ENCODE measurements at places on chromosomes 1 and 21. TPM values are rescaled to one million over a fixed set of nuclear protein-coding genes. Genes with fewer than 3 reads are reported as not detected.

The PMF1 gene
- total RNA-seq: 40.5 TPM

DNA sequence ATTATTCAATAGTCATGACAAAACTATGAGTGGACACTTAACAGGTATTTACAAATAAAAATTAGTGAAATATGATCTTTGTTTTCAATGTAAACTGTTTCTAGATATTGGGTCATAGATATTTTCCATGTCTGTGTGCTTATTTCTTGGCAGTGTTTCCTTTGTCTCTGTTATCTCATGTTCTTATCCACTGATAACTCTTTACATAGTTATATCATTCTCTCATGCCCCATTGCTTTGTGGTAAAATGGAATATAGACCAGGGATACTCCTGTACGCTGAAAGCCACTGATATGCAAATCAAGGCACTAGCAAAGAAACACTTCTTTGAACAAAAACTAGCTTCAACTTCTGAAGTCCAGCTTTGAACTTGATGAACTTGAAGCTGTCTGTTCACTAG lies 113.1 kb downstream of the ITSN1 start:
- DNase-seq: no peak

DNA sequence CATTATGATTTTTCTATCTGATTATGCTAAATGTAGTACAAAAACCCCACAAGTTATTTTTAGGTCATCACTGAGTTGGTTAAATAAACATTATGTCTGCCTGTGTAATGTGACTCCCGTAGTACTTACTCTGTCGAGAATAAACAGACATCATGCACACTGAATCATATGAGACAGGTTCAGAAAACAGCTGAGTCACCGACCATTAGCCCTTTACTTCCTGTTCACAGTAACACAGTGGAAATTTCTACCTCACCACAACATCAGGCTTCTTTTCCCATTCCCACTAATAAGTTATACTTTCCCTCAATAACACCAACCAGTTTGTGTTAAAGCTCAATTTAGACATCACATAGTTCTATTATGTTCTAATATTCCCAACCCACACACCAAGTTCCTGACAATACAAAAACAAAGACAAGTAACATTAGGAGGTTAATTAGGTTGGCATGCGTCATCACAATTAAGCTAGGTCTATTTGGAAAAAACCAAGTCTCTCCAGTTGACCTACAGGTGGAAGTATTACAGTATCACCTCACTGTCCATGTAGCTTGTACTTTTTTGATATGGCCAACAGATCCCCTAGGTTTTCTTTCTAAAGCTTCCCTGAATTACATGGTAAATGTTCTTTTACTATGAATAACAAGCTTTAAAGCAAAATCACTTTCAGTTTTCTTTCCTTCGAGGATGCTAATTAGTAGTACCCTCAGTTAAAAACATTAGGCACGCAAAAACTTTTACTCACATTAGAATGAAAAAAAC lies 154.2 kb downstream of the EIF4G3 start:
- DNase-seq: no peak

- DNase-seq: no peak
Measured at GRCh38 chr1:171769171-171769570, 12.3 kb upstream of the METTL13 start.

DNA sequence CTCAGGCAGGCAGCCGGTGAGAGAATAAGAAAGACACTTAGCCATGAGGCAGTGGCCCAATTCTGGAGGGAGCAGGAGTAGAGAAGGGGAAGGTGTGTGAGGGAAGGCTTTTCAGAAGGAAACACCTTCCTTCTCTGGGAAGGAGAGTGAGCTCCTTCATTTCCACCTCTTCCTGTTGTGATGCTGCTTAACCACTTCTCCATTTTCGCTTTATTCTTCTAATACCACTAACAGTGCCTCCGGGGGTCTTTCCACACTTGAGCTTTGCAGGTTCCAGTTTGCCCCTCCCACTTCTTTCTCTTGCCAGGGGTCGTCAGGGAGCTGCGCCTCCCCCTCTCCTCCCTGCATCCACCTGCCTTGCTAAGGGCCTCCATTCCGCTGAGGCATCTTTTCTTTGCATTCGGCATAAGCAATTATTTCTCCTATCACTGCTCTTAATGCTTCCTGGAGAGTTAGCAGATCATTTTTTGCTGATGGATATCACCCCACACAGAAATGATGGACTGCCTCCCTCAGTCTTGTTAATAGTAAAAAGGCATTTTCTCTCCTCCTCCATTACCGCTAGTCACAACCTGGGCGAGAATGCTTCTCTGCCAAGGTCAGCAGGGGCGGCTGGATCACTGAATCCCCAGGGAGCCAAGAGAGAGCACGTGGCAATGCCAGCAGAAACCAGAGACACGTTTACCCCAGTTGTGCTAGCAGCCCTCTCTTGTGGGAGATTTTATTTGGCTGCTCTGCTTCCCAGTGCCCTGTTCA lies 74.8 kb downstream of the ELAVL4 start:
- DNase-seq: no peak

DNA sequence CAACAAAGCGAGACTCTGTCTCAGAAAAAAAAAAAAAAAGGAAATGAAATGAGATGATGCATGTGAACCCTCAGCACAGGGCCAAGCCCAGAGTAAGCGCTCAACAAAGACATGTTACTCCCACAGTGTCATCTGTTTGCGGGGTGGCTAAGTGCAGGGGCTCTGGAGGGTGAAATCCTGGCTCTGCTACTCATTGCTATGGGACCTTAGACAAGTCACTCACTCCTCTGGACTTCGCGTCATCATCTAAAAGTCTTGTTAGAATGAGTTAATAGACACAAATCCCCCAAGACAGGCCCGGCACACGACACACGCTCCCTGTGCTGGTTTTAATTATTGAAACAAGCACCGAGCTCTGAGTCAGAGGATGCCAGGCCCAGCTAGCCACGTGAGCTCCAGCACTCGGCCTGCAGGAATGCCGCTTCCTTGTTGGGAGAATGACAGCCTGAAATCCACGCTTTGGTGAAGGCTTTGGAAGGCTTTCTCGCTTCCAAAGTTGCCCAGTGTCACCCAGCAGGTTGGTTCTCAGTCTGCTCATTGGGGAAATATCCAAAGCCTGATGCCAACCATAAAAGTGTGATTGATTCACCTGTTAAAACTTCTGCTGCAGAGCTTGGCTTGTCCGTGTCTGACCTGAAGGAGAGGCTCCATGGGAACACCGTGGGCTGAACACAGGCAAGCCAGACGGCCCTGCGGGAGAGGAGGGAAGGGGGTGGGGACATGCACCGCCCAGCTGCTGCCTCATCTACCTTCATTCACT lies 36.7 kb upstream of the TARDBP start:
- DNase-seq: no peak

GRCh38 chr1:7888248-7889081 lies 35.6 kb upstream of the UTS2 start:
- no peak for DNase-seq

GRCh38 chr1:18020021-18020817 lies 87.4 kb upstream of the IGSF21 start:
- DNase-seq: peak; percentile 58

- no peak for DNase-seq
Measured at GRCh38 chr1:239386453-239387303, at the start of gene CHRM3. Gene CHRM3 (plus strand): TSS chr1:239386568. CDS start chr1:239907452, 520,884 bp downstream.

The CDCA8 gene
- 5.7 TPM for total RNA-seq

The PTGFRN gene
- 117 TPM for total RNA-seq

- DNase-seq: no peak
Measured at GRCh38 chr1:232669981-232670747, 40.2 kb upstream of the SIPA1L2 start.

The CAPZB gene
- 353 TPM for total RNA-seq

DNA sequence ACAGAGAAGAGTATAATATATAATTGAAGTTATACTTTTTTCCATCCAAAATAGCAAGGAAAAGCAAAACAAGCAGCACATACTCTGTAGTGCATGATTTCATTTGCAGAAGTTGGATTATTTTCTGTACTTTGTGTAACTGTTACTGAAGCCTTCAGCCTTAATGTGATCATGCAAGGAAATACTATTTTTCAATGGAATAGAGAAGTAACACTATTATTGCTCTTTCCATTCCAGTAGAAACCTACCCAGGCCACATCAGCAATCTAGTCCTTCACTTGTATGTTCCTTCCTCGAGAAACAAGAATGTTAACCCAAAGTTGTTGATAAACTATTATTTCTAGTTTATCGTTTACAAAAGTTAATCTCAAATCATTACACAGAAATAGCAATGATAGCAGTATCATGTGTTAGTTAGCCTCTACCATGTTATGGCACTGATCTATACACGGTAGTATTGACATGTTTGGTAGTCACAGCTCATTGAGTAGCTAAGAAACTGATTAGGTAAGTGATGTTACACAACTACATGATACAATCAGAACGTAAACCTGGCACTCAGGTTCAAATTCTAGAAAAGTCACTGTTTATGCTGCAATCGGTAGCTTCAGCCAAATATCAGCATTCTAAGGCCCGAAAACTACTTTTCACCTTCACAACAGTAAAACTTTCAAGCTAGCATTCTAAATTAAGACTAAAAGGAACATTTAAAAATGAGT lies 37.6 kb upstream of the CHRM3 start:
- DNase-seq: no peak

The CLDN17 gene
- not detected for total RNA-seq

GRCh38 chr1:227767401-227768124 lies 32.3 kb downstream of the SNAP47 start:
- DNase-seq: no peak

- DNase-seq: no peak
Measured at GRCh38 chr1:178360421-178360820, 136.3 kb downstream of the CLEC20A start.

The BRINP3 gene
- total RNA-seq: not detected

The C1orf115 gene
- total RNA-seq: 3.5 TPM

GRCh38 chr1:229594227-229595008 lies 31.5 kb downstream of the TAF5L start:
- no peak for DNase-seq

DNA sequence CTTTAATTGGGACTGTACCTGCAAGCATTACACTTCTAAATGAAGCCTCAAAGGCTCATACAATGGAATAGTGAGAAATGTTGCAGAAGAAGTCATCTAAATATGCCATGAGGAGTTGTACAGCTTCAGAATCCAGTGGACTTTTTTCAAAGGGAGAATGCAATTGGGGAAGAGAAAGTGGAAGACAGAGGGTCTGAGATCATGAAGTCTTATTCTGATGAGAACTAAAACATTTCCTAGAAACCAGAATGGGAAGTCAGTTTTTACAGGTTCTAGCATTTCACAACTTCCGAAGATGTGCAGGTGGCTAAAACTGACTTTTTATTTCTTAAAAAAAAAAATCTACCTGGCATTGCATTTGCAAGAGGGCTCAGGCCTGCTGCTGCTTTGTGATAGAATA lies 424.4 kb upstream of the RUNX1 start:
- no peak for DNase-seq

- no peak for DNase-seq
Measured at GRCh38 chr1:31583995-31584868, 7.9 kb downstream of the TINAGL1 start.

DNA sequence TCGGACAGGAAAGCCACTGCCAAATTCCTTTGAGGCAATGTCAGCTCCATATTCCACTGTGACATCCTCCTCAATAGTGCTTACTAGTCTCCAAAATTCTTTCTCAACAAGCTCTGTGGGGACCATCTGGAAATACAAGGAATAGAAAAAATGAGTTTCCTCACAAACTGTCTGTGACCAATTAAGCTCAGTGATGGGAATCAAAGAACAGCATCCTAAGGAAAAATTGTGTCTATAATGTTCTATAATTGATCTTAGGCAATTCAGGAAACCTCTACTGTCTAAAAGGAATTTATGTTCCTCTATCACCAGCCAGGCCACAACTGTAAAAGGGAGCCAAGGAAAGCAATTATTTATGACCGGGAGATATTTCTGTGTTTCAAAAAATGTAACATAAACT lies 46.1 kb upstream of the SYT2 start:
- no peak for DNase-seq

DNA sequence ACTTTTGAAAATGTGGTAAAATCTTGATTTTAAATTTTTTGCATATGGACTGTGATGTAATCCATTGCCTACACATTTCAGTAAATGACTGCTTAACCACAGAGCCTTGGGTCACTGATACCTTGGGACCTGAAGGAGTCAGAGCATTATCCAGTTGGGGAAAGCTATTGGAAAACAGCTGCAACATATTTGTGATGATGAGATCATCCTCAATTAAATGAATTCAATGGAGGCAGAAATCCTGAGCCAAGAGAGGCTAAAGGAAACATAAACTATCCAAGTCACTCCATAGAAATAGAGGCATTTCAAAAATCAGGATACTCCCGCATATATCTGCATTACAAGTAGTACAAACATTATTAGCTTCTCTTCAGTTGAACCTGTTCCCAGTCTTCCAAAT lies 99.8 kb upstream of the PRMT6 start:
- no peak for DNase-seq

DNA sequence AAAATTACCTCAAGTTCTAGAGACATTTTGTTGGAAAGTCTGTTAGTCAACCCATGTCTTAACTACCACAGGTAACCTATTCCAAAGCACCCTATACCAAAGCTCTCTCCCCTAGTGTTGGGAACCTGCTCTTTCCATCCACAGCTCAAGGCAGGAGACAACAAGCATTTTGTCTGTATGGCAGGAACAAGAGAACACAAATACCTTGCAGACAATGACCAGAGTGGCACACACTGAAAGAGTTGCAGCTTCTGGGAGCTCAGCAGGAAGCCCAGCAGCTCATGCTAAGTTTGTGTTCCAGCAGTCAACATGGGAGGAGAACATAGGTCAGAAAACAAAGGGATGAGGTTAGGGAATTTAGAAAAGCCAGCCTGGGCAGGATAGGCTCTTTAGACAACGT lies 300.8 kb downstream of the HHIPL2 start:
- no peak for DNase-seq

The DNAJC28 gene
- 2.4 TPM for total RNA-seq

DNA sequence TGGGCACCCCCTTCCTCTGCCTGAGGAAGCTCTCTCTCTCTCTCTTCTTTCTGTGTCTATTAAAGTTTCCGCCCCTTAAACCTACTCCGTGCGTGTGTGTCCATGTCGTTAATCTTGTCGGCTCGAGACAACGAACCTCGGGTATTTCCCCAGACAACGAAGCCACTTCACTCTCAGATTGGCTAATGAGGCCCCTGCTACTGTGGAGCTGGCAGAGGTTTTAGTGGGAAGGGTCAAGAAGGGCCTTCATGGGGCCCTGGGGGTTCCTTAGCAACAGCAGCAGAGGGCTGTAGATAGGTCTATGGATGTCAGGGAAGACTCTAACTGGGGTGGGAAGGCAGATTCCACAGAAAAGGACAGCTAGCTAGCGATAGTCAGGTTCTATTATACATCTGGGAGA lies 239.8 kb upstream of the RAB4A start:
- no peak for DNase-seq

The SMIM11 gene
- total RNA-seq: 20.8 TPM

- no peak for DNase-seq
Measured at GRCh38 chr1:109513110-109513710, 3.7 kb upstream of the AMIGO1 start.

Measured in chondrocyte (in vitro differentiated cells).